HFFc6 (cell line): ENCODE measurements at places on chromosomes 7 and 10. TPM values are rescaled to one million over a fixed set of nuclear protein-coding genes. Genes with fewer than 3 reads are reported as not detected.

- no peak for DNase-seq
Measured at GRCh38 chr7:37234928-37235327, 213.7 kb downstream of the ELMO1 start.

- no peak for DNase-seq
Measured at GRCh38 chr7:82039621-82040020, 269.8 kb upstream of the HGF start.

DNA sequence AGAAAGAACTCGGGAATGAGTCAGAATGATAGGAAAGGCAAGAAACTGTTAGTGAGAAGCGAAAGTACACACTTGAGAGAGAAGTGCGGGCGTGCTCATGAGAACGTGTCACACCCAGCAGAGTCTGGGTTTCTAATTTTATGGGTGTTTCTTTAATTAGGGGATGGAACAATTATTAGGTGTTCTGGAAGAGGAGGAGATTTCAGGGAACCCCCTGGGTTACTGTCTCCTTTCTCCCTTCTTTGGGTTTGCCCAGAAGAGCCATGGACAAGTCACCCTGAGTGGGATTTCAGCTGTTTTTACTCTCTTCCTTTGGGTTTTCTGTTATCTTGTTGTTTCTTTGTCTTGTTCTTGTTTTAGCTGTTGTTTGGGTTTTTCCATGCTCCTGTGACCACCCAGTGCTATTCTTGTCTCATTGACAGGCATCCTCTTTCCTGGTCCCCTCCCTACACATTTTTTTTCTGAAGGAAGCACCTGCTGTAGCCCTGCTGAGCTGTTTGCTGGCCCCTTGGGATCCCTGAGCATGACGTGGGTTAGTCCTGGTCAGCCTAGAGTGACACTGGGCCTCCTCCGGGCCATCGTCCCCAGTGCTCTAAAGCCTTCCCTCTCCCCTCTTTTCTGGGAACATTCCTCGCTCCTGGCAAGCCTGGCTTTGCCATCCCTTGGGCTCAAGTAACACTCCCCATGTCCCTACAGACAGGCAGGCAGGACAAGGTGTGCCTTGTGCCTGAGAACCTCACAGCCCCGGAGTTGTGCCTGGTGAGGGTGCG, 3.5 kb downstream of the SH2D4B start:
- no peak for DNase-seq

DNA sequence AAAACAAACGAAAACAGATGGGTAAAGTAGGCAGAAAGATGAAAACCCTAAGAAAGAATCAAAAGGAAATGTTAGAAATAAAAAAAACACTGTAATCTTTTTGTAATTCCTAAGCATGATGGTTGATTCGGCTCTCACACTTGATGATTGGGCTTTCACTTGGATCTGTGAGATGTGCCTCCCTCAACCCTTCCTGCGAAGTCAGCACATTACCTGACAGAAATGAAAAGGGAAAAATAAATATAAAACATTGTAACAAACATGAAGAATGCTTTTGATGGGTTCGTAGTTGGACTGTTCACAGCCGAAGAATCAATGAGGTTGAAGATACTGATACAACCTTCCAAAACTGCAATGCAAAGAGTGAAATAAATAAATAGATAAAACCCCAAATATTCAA, 99.8 kb downstream of the AKR1D1 start:
- no peak for DNase-seq

- DNase-seq = no peak
Measured at GRCh38 chr7:37348982-37349381, 99.7 kb downstream of the ELMO1 start.

DNA sequence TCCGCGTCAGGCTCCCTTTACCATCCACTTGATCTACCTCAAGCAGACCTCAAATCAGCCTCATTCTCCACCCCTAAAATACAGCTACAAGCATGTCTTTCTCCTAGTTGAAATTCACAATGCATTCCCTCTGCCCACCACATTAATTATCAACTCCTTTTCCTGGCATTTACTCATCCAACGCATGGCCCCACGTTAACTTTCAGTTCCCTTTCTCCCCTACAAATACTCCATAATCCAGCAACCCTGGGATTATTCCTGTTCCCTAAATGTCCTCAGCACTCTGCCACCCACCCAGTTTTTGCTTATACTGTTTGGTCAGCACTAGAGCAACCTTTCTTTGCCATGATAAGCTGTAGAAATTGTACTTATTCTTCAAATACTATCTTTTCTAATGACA, 5.7 kb upstream of the VIM start:
- DNase-seq = no peak

- DNase-seq = no peak
Measured at GRCh38 chr7:53917637-53918036, 624.5 kb upstream of the VSTM2A start.

- no peak for DNase-seq
Measured at GRCh38 chr7:50674896-50675835, 107.5 kb downstream of the GRB10 start.

GRCh38 chr7:148371280-148371937, 219.2 kb upstream of the C7orf33 start:
- DNase-seq = no peak

- no peak for DNase-seq
Measured at GRCh38 chr7:51069411-51070083, 247.1 kb downstream of the COBL start.

- peak; percentile 1 for DNase-seq
Measured at GRCh38 chr7:77199013-77199966, at the start of gene FGL2. Gene FGL2, minus strand, starts transcription at chr7:77199819. Its CDS starts 26 bp downstream, at chr7:77199793.

GRCh38 chr10:72785409-72785808, 93.5 kb downstream of the MCU start:
- no peak for DNase-seq

GRCh38 chr7:32048970-32049491, 21.2 kb downstream of the PDE1C start:
- DNase-seq = no peak

DNA sequence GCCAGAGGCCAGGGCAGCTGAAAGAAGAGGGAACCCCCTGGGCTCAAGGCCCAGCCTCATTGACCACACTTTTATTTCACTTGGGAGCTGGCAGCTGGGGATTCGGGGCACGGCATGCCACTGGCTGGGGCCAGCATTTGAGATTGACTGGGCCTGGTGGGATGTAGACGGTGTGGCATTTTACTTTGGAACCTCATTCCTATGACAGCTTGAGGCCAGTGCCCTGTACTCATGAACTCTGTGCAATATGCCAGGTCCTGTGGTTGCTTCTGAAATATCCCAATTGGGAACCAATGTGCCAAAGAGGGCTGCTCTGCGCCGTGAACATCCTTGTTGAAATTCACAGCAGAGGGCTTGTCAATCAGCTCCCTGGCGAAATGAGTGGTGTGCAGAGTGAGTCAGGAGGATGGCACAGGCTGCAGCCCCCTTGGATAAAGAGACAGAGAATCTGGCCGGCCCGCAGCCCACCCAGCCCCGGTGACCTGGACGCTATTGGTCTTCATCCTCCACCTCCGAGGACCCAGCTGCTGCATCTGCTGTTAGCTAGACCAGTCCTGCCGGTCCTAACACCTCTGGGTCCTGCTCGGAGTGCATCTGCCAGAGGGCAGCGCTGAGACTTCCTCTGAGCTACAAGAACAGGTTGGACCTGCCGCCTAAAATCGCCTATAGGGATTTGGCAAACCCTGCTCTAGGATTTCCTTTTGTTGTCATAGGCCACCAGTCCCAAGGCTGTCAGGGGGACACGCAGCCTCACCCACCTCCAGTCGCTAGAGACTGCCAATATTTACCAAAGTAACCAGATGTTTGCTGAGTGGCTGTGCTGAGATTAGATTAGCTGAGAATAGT, 58.0 kb downstream of the PRKAG2 start:
- DNase-seq = no peak

DNA sequence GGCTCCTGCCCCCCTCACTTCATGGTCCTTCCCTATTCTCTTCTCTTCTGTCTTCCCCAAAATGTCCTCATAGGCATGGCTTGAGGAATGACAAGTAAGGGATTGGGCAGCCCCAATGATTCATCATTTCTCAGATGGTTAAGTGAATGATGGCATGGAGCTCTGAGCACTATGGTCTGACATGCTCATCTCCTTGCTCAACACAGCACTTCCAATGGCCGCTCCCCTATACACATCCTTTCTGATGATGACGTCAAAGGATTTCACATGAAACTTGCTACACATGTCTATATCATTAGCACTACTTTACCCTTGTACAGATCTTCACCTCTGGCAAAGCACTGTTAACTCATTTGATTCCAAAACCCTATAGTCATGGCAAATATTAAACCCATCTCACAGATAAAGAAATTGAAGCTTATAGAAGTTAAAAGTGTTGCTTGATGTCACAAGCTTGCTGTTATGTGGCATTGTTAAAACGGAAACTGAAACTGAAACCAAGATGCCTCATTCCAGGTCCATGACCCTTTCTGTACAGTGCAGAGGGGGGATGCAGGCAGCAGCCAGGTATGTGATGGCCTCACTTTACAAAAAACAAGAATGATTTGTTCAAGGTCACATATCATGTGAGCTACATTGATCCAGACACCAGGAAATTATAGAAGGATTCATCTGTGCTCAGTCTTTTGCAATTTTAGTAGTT, 90.0 kb upstream of the PLXNA4 start:
- no peak for DNase-seq

- no peak for DNase-seq
Measured at GRCh38 chr7:108063520-108063933, 60.6 kb upstream of the LAMB1 start.

DNA sequence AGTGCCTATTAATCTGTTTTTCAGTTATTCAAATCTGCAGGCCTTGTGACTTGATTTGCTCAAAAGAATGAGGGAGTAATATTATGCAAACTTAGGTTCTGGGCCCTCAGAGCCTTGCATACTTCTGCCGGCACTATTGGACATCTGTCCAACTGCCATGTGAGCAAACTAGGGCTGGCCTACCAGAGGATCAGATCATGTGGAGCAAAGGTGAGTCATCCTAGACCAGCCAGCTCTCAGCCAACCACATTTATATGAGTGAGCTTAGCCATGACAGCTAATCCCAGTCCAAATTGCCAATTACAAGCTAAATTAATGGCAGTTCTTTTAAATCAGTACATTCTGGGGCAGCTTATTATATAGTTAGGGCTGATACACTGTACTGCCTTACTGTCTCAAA, 69.6 kb downstream of the SDHAF3 start:
- DNase-seq = peak; percentile 46

- peak; percentile 65 for DNase-seq
Measured at GRCh38 chr10:71270301-71271220, 48.5 kb upstream of the SLC29A3 start.

DNA sequence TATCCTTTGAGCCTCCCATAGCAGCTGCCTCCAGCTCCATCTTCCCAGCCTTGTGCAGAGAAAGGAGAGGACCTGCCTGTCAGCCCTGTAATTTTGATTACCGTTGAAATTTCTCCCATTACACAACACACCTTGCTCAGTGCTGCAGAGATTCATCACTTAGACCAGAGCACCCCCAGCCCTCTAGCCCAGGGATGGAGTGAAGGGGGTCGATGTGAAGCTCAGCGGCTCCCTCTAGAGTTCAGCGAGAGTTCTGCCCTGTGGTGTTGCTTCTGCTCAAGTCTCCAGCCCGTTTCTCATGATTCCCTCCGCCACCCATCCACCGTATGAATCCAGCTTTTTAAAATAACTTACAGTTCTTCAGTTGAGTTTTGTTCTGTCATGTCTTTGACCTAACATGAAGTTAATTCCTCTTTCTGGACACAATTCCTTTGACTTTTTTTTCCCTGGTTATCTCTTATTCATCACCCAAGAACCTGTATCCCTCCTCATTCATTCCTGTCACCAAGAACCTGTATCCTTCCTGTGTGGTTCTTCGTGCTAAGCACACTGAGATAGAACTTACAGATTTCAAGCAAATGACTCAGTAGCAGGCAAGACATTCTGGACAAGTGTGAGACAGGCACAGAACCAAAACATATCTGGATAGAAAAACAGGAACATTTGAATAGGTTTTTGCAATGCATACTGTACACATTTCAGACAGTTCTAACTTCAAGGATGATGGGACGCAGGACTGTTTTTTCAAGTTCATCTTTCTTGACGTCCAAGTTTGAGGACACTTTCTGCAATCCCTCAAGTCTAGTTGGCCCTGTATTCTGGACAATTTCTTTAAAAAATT, 35.0 kb upstream of the ZNF32 start:
- no peak for DNase-seq

GRCh38 chr7:2870471-2870931, 26.4 kb upstream of the GNA12 start:
- no peak for DNase-seq

DNA sequence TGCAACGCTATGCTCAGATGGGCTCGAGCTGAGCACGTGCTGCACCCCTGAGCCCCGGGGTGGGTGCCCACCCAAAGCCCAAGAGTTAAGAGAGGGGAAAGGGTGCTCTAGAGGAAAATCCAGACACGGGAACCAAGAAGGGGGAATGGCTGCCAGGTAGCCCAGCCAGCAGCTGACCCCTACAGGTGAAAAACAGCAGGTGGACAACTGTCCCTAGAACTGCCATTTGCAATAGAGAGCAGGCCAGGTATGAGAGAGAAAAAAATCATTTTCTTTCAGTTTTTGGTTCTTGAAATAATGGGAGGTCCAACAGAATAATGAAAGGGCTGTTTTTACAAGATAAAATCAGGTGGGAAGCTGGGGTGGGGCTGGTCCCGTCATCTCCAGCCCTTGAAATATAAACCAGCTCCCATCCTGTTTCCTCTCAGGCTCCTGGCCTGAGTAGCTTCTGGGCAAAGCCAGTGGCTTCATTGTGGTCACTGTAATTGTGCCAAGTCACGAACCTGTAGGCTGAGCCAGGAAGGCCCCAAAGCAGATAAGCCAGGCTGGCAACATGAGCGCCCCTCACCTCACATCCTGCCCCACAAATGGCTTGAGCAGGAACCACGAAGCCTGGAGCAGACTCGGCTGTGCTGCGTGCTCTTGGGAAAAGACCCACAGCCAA, 257.8 kb downstream of the SNX10 start:
- DNase-seq = no peak

- no peak for DNase-seq
Measured at GRCh38 chr10:34711500-34711899, 103.6 kb downstream of the PARD3 start.

- DNase-seq = no peak
Measured at GRCh38 chr7:20796500-20796899, 9.8 kb upstream of the SP8 start.

GRCh38 chr10:70659306-70659705, 13.0 kb upstream of the ADAMTS14 start:
- DNase-seq = no peak

- DNase-seq = no peak
Measured at GRCh38 chr7:141201145-141201885, 127.5 kb downstream of the TMEM178B start.

- peak; percentile 10 for DNase-seq
Measured at GRCh38 chr10:131888186-131888604, 12.6 kb upstream of the PPP2R2D start.

DNA sequence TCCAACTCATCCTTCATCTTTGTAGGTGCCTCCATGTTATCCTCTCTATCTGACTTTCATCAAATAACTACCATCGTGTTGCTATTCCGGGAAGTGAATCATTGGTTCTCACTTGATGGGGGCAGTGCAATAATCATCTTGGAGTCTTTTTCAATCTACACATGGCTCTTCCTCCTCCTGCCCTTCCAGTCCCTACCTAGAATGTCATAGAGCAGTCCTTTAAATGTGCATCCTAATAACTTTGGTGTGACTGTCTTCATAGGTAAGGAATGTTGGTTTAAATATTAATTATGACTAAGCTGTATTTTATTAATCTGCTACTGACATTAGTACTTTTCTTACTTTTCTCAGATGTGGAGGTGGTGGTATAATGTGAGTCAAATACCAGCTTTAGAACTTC, 8.4 kb upstream of the CDK14 start:
- no peak for DNase-seq

The CYP2C18 gene
- not detected in 3 replicates for total RNA-seq

The POLR2J gene
- 63.9 to 73.8 TPM (median 64.3 TPM) in 3 replicates for total RNA-seq

The PANK1 gene
- 3.8 to 4.9 TPM (median 4.0 TPM) in 3 replicates for total RNA-seq

The NEURL1 gene
- total RNA-seq = 0.32 to 0.67 TPM (median 0.45 TPM) in 3 replicates

The NME8 gene
- not detected in 3 replicates for total RNA-seq

The GCK gene
- 0.26 to 0.47 TPM in 2 of 3 replicates, not detected in the other for total RNA-seq

The AUTS2 gene
- total RNA-seq = not detected in 3 replicates
